ENCODE measurements at places on chromosomes 5 and 9. TPM values are rescaled to one million over a fixed set of nuclear protein-coding genes. Genes with fewer than 3 reads are reported as not detected.
A peak's percentile ranks its signal among the peaks of the same experiment; 100 is the strongest.

DNA sequence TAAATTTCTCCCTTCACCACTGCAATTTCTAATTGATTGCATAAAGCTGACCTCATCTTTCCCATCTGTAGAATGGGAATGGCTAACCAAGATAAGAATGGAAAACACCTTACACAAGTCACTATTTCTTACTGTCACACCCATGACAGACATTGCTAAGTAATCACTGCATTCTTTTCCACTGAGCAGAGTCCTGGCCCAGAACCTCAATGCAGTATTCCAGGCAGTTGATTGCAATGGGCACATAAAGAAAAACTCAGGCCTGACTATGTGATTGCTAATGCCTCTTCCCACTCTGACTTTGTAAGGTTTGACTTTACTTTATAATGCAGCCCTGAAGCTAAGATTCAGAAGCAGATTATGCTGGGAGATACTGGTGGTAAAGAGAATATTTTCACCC, 29.3 kb downstream of the TRIM32 start:
- DNase-seq: no peak

DNA sequence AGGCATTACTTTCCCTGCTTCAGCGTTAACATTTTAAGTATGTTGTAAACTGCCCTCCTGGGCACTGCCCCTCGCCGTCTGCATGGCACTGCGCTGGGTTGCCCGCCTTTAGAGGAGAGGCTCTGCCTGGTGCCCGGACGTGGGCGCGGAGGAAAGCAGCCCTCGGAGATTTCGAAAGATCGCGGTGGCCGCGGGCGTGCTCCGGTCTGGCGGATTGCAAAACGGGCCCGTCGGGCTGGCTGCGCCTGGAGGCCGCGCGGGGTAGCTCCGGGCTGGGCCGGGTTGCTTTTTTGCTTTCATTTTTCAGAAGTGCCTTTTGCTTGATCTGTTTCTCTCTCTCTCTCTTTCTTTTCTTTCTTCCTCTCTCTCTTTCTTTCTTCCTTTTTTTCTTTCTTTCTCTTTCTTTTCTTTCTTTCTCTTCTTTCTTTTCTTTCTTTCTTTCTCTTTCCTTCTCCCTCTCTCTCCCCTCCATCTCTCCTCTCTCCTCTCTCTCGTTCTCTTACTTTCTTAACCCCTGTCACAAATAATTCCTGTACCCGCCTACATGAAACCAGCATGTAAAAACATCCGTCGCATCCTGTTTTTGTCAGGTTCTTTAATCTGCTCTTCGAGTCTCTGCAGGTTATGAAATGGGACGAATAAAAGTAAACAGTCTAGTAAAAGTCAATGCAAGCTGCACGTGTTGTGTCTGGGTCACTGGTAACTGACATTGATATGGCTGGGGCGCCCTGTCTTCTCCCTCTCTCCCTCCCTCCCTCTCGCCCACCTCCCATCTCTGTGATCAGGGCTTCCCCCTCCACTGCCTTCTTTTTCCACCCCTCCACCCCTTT, 1.7 kb downstream of the FST start:
- DNase-seq: peak; percentile 50

CYSRT1 gene
- 0.14 TPM for total RNA-seq

DNA sequence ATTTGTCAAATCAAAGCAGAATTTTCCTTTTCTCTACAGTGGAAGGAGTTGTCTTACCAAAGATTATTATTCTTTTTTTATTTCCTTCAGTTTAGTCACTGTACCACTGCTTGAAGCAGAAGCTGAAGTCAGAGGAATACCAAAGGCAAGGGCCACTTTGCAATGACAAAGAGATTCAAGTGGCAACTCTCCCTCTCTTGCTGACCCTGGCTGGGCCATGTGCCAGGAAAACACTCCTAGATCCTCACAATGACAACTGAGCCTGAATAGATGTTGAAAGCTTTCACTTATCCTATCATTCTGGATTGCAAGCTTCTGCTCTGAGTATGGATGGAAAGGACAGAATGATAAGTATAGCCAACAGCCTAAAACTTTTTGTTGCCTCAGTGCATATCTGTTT, 618.3 kb downstream of the NR2F1-AS1 start:
- DNase-seq: no peak

DNA sequence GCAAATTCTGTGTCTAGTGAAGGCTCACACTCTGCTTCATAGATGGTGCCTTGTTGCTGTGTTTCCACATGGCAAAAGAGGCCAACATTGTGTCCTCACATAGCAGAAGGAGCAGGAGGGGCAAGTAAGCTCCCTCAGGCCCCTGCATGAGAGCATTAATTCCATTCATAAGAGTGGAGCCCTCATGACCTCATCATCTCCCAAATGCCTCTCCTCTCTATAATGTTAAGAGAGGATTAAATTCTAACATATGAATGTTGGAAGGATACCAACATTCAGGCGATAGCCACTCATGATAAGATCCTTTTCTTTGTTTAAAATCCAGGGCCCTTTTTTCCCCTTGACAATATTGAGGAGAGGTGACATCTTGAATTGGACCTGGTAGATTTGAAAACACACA, 35.2 kb upstream of the PAM start:
- no peak for DNase-seq
